Fibroblast of mammary gland (primary cell): ENCODE measurements at places on chromosomes 7 and 10.
A peak's percentile ranks its signal among the peaks of the same experiment; 100 is the strongest.

- no peak for DNase-seq
Measured at GRCh38 chr7:42753811-42754363, 158.0 kb downstream of the C7orf25 start.

GRCh38 chr7:64874114-64874513 lies 29.0 kb upstream of the ZNF273 start:
- peak; percentile 12 for DNase-seq

GRCh38 chr10:98141484-98142073 lies 7.1 kb downstream of the R3HCC1L start:
- no peak for DNase-seq

- DNase-seq: no peak
Measured at GRCh38 chr10:94735197-94735596, 27.3 kb upstream of the CYP2C19 start.

DNA sequence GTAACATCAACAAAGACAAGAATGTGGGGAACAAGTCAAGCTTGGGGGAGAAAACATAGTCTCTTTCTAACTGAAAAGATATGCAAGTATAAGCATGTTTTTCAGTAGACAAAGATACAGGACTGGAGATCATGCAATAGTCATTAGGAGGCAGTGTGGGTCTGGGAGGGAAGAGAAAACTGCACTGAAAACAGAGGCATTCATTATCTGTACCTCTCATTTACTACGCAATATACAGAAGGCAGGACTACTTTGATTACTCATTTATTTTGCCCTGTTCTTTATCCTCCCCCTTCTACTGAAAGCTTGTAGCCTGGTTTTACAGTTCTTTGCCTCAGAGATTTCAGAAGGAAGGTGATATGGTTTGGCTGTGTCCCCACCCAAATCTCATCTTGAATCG lies 341.2 kb downstream of the CRPPA start:
- DNase-seq: peak; percentile 22

GRCh38 chr10:943334-944033 lies 12.0 kb upstream of the LARP4B start:
- DNase-seq: no peak

DNA sequence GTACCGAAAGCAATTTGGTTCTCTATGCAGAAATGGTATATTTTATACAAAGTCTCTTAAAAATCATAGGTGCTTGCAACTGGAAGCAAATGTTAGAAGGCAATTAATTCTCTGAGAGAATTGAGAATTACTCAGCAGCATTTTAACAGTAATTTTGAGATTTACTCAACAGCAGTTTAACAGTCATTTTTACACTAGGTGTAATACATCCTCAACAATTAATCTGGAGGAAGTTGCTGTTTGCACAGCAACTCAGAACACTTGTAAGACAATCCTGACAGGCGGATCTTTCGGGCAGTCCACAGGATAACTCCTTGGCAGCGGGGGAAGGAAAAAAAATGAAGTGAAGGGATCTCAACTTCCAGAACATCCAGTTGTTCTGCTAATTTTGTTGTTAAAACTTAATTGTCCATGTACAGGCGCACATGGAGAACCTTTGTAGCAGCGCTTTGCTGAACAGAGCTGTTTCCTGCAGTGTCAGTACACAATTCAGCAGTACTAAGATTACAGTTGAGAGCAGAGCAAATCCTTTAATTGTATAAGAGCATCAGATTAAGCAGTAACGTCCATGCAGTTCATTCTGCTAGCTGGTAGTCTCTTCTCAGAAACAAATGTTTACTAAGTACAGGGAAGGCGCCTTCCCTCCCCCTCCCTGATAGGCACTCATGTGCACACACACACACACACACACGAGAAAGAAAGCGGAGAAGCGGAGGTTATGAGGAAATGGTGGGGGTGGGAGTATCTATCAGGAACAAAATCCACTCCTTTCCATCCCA lies 43.8 kb downstream of the ENO4 start:
- no peak for DNase-seq

DNA sequence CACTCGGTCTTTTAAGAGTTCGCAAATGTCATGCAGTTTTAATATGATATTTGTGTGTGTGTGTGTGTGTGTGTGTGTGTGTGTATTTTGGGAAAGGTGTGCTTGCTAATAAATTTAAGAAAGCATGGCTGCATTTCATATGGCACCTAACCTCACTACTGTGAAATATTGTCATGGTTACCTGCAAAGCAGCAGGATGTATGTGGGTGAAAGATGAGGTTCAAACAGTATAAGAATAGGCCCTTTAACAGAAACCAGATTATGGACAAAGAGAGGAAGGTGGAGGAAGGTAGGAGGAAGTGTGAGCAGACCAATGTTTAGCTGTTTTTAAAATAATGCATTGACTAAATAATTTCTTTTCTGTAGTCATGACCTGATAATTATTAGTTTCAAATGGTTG lies 73.5 kb upstream of the CACNA2D1 start:
- no peak for DNase-seq

DNA sequence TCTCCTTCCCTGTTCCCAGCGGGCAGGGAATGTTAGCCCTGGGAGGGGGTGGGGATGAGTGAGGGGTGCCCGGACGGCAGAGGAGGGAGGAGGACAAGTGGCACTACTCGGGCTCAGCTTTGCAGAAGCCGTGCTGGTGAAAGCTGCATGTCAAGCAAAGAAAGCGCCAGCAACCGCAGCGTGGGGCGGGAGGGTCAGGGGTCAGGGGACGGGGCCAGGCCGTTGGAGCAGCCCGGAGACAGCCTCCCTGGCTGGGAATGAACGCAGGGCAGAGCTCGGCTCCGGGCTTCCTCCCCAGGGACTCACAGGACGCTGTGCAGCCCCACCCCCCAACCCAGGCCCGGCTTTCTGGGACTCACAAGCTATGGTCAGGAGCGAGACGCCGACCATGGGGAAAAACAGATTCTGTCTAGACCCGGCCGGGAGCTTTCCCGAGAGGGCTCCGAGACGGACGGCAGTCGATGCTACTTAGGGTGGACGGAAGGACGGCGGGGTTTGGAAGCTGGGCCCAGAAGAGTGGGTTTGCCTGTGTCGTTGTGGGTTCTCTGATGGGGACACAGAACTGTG lies 113.4 kb downstream of the VIPR2 start:
- no peak for DNase-seq

- DNase-seq: no peak
Measured at GRCh38 chr10:25017154-25017590, 760 bp downstream of the THNSL1 start.

DNA sequence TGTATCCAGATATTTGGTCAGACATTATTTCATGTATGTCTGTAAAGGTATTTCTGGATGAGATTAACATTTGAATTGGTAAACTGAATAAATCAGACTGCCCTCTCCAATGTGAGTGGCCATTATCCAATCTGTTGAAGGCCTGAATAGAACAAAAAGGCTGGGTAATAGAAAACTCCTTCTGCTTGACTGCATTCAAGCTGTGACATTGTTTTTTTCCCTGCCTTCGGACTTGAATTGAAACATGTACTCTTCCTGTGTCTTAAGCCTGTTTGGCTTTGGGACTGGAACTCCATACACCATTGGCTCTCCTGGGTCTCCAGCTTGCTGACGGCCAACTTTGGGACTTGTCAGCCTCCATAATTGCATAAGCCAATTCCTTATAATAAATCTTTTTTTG lies 36.0 kb upstream of the ARHGAP21 start:
- DNase-seq: no peak

- peak; percentile 88 for DNase-seq
Measured at GRCh38 chr10:3222068-3222467, 49.5 kb upstream of the PITRM1 start.

- no peak for DNase-seq
Measured at GRCh38 chr10:12781976-12782375, 219.5 kb downstream of the CCDC3 start.

DNA sequence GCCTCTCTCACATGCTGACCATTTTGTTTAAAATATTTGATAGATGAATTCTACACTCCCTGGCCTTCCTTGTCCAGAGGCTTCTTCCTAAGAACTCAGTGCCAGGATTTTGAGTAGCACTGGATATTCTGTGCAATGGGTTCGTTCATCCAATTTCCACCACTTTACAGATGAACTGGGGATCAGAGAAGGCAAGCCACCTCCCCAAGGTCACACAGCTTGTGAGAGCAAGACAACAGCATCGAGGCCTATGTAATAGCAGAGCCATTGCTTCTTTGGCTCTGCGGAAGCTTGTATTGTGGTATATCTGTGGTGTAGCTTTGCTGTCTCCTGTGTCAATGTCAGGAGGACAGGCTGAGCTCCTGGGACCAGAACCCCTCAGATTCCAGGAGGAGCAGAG lies 140.9 kb downstream of the PLPP4 start:
- no peak for DNase-seq

DNA sequence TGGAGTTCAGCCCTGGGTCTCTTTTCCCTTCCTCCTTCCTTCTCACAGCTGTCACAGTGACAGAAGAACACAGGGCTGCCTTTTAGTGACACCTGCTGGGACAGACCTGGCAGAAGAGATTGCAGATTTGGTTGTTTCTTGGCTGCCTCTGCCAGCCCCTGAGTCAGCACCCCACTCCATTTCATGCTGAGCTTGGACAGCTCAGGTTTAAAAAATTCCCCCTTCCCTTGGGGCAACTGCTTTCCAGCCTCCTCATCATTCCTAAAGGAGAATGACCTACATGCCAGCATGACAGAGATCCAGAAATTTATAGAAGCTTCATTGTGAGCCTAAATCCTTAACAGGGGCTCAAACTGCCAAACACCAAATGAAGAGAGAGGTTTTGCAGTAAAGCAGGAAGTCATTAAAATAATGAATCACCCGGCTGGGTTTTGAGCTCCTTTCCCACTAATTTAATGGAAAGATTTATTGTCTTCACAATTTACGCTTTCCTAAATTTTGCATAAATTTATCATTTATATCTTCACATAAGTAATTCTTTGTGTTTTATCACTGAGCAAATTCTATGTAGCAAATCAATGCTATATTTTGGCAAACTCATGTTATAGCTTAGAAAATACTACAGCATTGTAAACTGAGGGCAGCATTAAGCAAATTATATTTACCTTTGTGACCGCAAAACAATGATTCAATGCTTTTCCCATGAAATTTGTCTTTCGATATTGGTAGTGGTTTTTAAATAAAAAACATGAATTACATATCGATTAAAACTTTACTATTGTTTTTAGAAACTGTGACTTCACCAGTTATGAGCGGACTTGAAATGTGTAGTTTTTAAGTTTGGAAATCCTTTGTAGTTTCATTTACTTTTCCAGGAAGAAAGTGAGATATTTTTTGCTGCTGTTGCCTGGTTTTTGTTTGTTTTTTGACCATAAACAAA lies 399.5 kb upstream of the ANKRD30A start:
- DNase-seq: peak; percentile 91

DNA sequence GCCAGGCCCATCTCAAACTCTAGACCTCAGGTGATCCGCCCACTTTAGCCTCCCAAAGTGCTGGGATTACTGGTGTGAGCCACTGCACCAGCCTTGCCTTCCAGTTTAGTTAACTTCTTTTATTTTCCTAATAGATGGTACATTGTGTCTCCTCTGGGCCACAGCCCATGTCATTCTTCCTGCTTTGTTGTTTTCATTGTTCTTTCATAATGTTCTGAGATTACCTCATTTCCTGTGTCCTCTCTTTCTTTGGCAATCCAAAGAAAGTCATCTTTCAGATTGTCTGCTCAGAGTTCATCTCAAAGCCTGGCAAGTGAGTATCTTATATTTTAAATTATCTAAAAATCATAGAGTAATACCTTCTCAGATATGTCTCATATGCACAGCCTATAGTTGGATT lies at the start of gene OLAH:
Gene OLAH, plus strand, starts transcription at position 270 of the 400 bp plus-strand sequence. CDS start 3,346 bp downstream, outside the sequence.
- peak; percentile 53 for DNase-seq

DNA sequence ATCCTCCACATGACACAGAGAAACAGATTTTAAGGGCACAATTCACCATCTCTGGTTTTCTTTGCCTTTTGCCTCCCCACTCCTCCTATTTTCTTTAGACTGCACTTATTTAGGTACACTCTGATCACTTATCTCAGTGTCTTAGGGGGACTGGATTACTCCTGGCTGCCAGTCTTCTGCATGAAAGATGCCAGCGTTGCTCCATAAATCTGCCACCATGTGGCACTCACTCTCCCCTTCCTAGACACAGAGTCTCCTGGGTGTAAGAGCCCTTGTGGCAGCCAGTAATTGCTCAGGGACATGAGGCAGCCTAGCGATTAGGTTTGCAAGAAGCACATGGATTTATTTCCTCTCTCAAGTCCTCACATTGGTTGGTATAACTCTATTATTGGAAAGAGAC lies 34.5 kb upstream of the RBM20 start:
- DNase-seq: no peak

DNA sequence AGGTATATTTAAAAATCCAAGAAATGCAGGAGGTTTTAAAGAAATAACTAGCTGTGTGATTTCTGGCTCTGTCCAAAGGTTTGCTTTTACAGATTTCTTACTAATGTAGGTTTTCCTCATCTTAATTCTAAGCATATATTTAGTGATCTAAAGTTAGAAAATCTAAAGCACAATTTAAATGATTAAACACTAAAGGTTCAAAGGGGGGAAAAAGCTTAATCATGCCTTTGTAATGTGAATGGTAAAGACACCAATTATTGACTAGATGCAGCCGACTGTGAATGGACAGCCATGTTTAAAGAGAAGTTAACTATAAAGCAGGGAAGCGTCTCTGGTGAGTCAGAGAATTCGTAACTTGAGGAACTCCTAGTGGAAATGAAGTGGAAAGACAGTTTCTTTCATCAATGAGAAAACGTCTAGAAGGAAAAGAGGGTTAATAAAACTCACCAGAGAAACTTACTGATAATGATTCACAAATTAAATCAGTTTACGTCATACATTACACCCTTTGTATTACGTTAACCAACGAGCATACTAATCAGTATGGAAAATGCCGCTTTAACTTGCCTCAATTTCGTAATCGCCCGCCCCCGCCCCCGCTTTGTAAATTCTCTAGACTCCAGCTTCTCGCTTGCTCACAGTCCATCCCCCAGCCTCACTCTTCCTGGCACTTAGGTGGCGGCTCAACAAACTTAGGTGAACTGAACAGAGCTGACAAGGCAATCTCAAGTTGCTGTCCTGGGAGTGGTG lies 1.1 kb upstream of the HBP1 start:
- peak; percentile 93 for DNase-seq

DNA sequence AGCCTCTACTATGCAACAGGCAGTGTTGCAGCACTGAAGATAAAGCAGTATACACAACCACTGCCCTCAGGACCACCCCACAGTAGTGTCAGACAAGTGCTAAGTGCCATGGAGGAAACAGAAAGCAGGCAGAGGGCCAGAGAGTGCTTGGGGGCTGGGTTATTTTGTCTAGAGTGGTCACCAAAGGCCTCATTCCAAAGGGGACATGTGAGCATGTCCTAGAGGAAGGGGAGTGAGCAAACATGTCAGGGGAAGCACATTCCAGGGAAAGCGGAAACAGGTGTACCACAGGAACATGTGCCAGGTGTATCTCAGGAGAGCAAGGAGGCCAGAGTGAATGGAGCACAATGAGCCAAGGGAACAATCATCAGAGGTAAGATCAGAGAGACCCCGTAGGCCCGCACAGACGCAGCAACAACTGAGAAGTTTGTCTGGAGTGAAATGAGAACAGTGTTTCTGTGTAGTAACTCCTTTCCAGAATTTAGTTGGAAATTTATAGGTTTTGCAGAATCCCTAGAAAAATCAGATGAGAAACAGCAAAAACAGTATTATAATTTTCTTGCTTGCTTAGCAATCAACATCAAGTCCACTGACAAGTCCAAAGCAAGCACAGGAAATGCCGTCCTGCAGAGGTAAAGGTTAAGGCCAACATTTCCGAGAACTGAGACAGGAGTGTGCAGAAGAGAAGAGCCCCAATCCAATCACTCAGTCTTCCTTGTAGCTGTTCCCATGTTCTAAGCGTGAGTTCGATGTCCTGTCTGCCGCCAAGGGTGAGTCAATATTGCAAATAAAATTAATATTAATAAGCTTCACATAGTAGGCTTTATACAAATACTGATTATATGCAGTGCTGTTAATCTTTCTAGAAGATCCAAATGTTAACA lies 67.3 kb downstream of the SGMS1 start:
- no peak for DNase-seq
